ENCODE measurements at places on chromosomes 2 and 18.

- DNase-seq = no peak
Measured at GRCh38 chr18:34729264-34729663, 19.2 kb downstream of the DTNA start.

- DNase-seq = no peak
Measured at GRCh38 chr2:188977317-188977716, 3.1 kb downstream of the COL3A1 start.

DNA sequence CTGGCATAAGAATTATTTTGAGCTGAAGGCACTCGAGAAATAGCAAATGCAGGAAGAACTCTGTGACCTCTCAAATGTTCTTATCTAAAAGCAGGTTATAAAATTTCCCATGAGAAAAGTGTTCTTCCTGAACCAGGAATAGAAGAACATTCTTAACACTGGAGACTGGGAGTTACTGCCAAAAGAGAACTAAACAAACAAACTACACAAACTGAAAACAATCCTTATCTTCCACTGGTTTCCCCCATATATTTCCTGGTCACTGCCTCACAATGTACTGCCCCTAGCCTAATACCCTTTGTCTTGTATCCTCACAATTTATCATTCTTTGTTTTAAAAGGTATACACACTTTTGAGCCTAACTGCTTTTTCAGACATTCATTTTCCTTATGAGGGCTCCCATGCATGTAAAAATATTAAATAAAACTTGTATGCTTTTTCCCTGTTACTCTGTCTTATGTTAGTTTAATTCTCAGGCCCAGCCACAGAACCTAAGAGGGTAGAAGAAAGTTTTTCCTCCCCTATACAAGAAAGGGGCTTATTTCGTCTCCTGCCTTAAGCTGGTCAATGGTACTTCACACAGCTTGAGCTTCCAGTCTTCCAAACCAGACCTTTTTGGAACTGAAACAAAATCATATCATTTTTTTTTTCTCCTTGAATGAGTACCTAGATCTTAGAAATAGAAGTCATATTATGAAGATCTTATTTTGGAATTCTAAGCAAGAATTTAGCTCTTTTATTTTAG, 110.6 kb downstream of the MSTN start:
- no peak for DNase-seq

- no peak for DNase-seq
Measured at GRCh38 chr18:42341423-42341822, 386.4 kb downstream of the PIK3C3 start.

DNA sequence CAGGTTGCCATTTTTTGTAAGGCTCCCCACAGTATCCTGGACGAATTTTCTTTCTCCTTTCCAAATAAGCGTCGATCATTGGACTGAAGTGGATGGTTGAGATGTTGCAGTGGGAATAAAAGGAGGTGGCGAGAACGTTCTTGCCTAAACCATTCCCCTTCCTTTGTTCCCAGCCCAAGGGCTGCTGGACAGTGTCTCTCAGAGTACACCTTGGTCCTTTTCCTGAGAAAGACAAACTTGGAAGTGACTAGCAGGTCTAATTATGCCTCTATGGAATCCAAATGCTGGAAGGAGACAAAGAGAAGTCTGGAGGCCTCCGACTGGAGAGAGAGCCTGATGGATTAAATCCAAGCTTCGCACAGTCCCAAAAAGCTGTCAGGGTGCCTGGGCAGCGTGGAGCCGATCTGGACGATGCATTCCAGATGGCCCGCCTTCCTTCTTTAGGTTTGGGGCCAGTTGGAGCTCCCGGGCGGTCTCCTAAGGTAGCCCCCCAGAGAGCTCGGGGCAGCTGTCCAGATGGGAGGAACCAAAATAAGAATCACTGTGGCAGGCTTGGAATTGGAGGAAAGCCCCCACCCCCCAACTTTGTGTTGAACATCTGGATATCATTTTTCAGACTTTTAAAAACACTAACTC, 186.8 kb downstream of the TMEM247 start:
- peak; percentile 88 for DNase-seq

GRCh38 chr2:222319586-222320435, 21.0 kb upstream of the PAX3 start:
- peak; percentile 63 for DNase-seq

DNA sequence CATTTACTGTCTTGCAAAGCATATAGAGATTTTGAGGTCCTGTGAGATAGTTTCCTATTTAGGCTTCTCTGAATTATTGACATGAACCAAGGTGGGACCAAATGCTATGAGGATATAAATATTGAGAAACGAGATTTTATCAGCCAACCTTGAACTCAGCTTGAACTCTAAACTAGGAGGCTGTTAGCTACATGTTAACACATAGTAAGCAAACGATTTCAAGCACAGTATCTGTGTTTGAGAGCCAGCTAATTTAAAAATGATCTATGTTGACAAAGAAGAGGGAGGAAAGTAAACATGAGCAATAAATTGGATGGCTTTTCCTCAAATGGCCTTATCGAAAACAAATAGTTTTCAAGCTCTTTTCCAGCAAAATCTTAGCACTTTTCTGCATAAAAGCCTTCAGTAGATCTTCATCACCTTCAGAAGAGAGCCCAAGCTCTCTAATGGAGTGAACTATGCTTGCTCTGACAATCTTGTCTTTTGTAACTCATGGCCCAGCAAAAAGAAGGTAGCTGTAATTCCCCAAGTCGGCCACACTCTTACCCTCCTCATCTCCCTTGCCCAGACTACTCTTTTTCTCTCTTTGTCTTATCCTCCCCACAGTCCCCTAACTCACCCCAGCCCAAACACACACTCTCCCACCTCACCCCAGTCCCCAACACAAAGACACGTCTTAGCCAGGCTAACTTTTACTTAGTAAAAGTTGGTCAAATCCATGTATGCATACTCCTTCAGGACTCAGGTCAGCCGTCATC, 14.7 kb downstream of the CD28 start:
- no peak for DNase-seq

- DNase-seq = no peak
Measured at GRCh38 chr18:61587865-61588264, 254.6 kb downstream of the CDH20 start.

DNA sequence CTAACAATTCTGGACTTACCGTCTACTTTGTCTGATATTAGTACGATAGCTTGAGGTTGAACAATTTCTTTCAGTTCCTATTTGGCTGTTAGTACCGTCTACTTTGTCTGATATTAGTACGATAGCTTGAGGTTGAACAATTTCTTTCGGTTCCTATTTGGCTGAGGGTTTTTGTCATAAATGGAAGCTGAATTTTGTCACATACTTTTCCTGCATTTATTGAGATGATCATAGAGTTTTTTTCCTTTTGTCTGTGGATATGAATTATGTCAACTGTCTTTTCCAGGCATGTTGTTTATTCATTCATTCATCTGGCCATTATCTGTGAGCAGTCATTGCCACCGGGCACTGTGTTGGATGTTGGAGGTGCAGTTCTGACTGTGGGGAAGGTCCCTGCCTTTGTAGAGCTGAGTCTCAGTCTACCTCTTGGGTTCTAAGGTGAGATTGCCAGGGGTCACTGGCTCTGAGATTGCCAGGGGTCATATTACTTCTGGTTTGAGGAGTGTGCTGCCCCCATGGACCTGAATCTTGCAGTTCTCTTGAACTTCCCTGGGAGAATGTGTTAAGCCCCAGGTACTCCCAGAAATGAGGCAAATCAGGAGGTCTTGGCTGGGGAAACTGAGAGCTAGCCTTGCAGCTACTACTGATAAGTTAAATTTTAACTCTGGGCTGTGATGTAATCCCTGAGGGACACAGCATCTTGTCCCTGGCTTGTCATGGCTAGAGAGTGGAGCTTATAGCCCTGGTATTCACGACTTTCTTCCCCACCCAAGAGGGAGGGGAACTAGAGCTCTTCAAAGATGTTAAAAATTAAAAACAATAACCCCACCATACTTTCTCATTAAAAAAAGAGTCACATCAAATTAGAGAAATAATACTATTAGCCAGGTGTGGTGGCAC, 89.1 kb upstream of the MBOAT2 start:
- no peak for DNase-seq

- DNase-seq = no peak
Measured at GRCh38 chr2:99974682-99975375, 167.6 kb downstream of the AFF3 start.

GRCh38 chr2:46157072-46157965, 139.9 kb upstream of the EPAS1 start:
- DNase-seq = no peak

- no peak for DNase-seq
Measured at GRCh38 chr2:184419744-184420143, 178.6 kb upstream of the ZNF804A start.

GRCh38 chr2:236393101-236393500, 128.9 kb upstream of the ASB18 start:
- DNase-seq = no peak

DNA sequence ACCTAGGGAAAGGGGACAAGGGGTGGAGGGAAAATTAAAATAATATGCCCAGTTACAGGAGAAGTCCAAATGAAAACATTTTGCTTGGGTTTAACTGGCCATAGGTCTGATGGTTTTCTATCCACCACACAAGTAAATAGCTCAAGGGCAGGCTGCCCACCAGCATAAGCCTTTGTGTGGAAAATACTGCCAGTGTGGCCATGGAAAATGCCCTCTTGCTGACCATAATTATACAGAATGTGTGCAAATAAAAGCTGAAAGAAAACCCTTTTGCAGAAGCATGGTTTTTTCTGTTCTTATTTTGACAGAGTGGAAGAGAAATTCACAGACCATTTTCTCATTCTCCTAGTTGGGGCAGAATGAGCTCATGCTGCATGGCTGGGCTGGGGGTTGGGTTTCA, 111.3 kb upstream of the SIX2 start:
- DNase-seq = no peak

DNA sequence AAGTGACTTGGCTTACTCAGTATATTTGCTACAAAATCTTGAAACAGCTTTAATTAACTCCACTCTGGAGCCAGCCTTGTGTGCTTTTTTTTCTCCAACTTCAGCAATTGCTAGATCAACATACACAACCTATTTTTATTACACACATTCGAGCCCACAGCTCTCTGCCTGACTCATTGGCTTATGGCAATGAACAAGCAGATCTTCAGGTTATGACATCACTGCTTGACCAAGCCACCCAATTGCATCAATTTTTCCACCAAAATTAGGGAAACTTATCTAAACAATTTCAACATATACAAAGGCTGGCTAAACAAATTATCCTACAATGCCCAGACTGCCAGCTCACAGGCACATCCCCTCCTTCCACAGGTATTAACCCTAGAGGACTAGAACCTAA, 39.6 kb upstream of the PDK1 start:
- no peak for DNase-seq

All from renal pelvis (tissue), 12 donors.